ENCODE measurements at places on chromosomes 1 and 21. TPM values are rescaled to one million over a fixed set of nuclear protein-coding genes. Genes with fewer than 3 reads are reported as not detected.

- DNase-seq = no peak
Observed at GRCh38 chr1:117719004-117719403, 113.2 kb downstream of the TENT5C start.

Gene HAO2
- not detected for total RNA-seq

Gene MATN1
- total RNA-seq = not detected

Gene WNT2B
- 11.1 TPM for total RNA-seq

Measured in right cardiac atrium (tissue), 5 donors.